ENCODE measurements at places on chromosomes 12 and 14. TPM values are rescaled to one million over a fixed set of nuclear protein-coding genes. Genes with fewer than 3 reads are reported as not detected.

The SMCO2 gene
- 0.99 TPM for total RNA-seq

GRCh38 chr14:67952786-67953185, 133.2 kb downstream of the RAD51B start:
- DNase-seq: no peak

DNA sequence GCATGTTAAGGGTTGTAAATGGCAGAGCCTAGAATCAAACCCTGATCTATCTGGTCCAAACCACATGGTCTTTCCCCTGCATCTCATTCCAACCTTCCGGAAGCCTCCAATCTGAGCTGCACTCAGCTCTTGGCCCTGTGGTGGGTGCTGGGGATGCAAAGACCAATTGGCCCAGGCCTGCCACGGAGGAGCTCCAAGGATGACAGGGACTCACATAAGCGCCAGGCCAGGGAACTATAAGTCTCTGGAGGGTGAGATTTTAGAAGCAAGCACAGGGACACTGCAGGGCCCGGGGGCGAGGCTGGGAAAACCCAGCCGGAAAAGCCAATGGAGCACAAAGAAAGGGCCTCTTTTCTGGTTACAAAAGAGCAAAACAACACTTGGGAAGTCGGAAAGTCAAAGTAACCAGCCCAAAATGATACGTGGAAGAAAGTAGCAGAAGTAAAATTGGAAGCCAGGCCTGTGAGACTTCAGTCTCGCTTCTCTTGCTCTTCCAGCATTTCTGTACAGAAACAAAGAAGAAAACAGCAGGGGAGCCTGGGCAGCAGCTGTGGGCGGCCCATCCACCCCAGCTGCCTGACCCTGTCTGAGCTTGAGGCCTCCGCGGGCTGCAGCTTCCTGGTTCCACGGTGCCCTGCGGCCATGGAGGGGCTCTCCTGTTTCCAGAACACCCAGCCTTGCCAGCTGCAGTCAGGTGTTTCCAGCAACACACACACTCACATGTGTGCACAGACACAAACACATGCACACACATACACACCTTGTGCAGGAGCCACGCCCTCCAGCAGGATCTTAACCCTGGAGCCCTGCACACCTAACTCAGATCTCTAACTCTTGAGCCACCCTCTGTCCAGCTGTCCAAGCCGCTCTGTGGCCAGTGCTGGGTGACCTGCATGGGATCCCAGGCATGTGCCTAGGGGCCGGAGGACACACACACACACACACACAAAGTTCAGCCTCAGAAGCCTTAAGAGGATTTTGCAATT, 178.2 kb downstream of the BCL11B start:
- no peak for DNase-seq

DNA sequence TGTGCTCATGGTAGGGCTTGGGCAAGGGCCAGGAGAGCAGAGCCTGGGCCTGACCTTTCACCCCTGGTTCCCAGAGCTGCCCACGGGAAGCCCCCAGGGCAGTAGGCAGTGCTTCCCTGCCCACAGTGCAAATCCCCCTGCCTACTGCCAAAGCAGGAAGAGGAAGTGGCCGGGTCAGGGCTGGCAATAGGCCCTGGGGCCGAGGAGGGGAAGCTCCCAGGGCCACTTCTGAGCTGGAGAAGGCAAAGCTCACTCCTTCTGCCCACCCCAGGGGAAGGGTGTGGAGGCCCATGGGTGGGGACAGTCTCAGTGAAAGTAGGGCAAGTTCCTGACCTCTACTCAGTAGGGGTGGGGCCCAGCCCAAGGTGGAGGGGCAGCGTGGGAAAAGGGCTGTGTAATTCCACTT, 5.4 kb upstream of the NR4A1 start:
- DNase-seq: no peak

GRCh38 chr14:69573831-69574262, 824 bp downstream of the CCDC177 start:
- no peak for DNase-seq

GRCh38 chr12:90099288-90099687, 390.6 kb upstream of the ATP2B1 start:
- DNase-seq: no peak

The NUDT14 gene
- 40.4 TPM for total RNA-seq

The RERGL gene
- 1.3 TPM for total RNA-seq

The CIDEB gene
- total RNA-seq: 2.2 TPM

DNA sequence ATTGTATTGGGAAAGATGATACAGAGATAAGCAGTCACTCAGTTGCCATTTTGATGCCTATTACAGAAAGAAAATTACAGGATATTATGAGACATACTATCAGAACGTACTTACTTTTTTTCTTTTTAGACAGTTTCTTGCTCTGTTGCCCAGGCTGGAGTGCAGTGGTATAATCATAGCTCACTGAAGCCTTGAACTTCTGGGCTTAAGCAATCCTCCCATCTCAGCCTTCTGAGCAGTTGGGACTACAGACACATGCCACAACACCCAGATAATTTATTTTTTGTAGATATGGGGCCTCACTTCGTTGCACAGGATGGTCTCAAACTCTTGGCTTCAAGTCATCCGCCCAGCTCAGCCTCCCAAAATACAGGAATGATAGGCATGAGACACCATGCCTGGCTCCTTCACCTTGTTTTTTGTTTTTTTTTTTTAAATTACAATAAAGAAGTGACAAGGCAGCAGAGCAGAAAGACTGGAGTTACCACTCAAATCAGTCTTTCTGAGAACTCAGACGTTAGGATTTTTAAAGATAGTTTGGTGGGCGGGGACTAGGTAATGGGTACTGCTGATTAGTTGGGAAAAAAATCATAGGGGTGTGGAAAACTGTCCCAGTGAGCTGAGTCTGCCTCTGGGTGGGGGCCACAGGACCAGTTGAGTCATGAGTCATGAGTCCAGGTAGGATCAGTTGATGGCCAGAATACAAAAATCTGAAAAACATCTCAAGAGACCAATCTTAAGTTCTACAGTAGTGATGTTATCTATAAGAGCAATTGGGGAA, 11.5 kb upstream of the CPM start:
- no peak for DNase-seq

GRCh38 chr12:31006416-31007152, 67.1 kb upstream of the DDX11 start:
- DNase-seq: no peak

The GARIN6 gene
- total RNA-seq: not detected

The PTGDR gene
- 0.81 TPM for total RNA-seq

- no peak for DNase-seq
These were observed 62.3 kb downstream of the UNC79 start for GRCh38 chr14:93493054-93493453.

- DNase-seq: no peak
These were observed 25.6 kb downstream of the ELK3 start for GRCh38 chr12:96219700-96220206.

GRCh38 chr12:92419201-92419600, 273.6 kb upstream of the BTG1 start:
- DNase-seq: no peak

- no peak for DNase-seq
These were observed 4.9 kb upstream of the PPP1R12A start for GRCh38 chr12:79939728-79940310.

DNA sequence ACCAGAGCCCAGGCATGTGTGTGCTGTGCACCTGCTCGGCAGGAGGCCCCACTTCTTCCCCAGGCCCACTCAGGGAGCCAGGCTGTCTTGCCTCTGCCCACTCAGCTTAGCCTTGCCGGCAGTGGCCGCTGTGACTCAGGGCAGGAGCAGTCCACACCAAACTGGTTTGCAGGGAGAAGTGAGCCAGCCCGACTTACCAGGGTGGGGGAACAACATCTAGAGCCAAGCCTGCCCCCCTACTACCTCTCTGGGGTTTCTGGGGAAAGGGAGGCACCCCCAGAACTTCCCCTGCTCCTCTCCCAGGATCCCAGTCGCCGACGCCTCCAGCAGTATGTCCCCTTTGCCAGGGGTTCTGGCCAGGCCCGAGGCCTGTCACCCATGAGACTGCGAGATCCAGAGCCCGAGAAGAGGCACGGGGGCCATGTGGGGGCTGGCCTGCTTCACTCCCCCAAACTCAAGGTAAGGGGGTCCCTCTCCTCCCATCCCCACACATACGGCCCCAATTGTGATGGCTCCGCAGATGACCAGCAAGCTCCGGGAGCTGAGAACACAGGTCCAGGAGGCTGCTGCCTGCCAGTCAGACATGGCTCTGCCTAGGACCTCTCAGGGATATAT, 3.0 kb downstream of the PLEKHG6 start:
- no peak for DNase-seq

- no peak for DNase-seq
These were observed 153.2 kb upstream of the PRICKLE1 start for GRCh38 chr12:42742716-42743115.

The BLOC1S1 gene
- 102 TPM for total RNA-seq

The INHBC gene
- not detected for total RNA-seq

The BCL11B gene
- 11.0 TPM for total RNA-seq

Data from dorsolateral prefrontal cortex (tissue), 122 donors.